Stimulated activated CD8-positive, alpha-beta memory T cell treated with anti-CD3 and anti-CD28 coated beads, Interleukin-7, amount 100 ng/mL, for 1 hour (primary cell): ENCODE measurements at places on chromosomes 2 and 18.

DNA sequence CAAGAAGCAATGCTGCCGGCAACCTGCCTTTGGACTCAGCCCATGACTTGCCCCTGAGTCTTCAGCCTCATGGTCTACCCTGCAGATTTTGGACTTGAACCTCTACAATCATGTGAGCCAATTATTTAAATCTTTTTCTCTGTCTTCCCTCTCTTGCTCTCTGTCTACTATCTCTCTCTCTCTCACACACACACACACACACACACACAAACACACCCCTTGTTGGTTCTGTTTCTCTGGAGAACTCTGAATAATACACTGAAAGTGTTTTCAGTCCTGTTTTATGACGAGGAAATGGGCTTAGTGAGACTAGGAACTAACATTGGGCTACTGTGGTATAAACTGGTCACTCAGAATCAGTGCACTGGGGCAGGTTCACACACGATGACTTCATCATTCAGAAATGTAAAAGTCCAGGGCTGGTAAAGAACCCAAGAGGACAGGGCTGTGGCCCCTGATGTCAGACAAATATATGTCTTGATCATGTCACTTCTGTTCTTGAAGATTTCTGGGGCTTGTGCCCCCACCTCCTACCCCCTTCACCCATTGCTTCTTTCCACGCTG lies 266.1 kb upstream of the SIX2 start:
- no peak for DNase-seq

GRCh38 chr2:43268066-43268953 lies 41.9 kb upstream of the ZFP36L2 start:
- no peak for DNase-seq

- DNase-seq, result no peak
These were observed 246.0 kb downstream of the CTNNA2 start for GRCh38 chr2:79758749-79759282.

GRCh38 chr2:152421521-152422370 lies 86.8 kb downstream of the FMNL2 start:
- DNase-seq, result no peak

DNA sequence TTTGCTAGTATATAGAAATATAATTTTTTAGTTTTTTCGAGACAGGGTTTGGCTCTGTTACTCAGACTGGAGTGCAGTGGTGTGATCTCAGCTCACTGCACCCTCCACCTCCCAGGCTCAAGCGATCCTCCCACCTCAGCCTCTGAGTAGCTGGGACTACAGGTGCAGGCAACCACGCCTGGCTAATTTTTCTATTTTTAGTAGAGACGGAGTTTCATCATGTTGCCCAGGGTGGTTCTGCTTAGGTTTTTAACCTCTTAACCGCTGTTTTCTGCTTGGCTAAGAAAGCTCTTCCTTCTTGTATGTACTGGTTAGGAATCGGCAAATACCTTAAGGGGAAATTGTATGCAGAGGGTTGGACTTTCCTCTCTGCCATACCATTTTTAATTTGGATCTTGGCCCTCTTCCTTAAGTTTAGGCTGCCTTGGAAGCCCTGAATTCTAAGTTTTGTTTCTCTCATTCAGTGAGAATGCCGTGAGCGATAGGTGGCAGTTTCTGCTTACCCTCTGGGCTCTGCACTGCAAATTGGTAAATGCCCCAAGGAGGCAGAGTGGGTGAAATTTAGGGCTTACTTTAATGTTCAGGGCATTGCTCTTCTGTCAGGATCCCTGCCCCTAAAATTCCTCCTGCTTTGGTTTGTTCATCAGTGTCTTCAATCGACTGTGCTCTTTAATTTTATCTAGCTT lies 32.3 kb downstream of the EML6 start:
- DNase-seq, result no peak

GRCh38 chr2:173427887-173428668 lies 73.4 kb downstream of the CDCA7 start:
- DNase-seq, result no peak
